ENCODE measurements at places on chromosomes 2 and 18.

DNA sequence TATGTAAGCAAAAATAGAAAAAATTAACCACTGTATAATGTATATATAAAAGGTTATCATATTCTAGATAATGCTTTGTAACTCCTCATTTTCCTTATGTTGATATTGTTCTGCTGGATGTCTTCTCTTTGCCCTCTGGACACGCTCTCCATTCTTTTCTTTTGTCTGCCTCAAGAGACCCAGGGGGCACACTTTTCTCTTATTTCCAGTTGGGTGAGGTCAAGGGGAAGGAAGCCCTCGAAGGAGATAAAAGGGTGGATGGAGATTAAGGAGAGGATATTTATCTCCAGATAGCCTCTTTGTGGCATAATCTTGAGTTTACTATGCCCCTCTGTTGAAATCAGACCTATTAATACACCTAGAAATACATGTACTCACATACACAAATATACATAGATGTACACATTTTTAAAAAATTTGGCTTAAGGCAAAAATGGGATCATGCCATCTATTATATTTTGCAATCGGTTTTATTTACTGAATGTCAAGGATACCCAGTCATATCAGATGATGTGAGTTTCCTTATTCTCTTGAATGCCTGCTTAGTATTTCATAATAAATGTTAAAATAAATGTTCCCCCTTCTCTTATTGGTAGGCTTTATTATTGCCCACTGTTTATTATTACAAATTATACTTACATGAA lies 65.3 kb downstream of the LCLAT1 start:
- DNase-seq = no peak

DNA sequence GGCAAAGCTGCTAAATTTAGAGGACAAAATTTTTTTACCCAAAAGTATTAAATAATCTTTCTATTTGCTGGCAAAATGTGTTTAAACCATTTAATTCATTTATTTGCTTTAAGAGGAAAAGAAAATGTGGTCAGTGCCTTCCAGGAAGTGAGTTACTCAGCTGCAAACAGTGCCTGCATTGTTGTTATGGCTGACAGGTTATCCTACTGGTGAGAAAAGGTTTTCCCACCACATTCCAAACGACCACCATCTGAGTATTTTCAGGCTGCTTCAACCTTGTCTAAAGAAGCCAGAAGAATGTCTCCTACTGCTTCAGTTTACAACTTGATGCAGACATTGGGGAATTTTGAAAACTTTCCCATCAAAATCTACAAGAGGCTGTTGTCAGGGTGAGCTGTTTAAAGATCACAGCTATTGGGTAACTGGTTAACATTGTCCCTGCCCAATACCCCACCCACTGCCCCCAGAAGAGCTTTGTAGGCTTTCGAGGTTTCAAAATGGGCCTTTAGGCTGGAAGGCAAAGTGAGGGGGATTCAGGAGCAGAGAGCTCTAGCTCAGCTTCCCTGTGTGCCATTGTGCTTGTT lies 461.3 kb upstream of the FANCL start:
- DNase-seq = no peak

DNA sequence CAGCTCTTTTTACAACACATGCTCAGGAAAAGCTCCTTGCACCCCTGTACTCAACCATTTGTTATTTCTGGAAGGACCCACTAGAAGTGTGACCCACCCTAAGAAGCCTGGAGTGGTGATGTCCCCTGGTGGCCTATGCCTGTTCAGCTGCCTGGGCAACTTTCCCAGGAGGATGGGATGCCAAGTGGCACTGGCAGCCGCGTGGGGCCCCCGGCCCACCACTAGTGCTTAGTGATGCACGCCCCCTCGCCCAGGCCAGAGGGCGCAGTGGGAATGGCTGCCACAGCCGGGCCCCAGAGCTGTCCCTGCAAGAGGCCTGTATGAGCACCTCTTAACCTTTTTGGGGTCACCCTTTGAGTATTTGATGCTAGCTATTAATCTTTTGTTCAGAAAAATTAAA lies 18.1 kb downstream of the IMPA2 start:
- DNase-seq = no peak

GRCh38 chr2:44163777-44164176 lies 4.9 kb upstream of the PPM1B start:
- DNase-seq = no peak

- no peak for DNase-seq
These were observed 65.7 kb upstream of the BCL2L11 start for GRCh38 chr2:111054791-111055691.

GRCh38 chr2:72015266-72015665 lies 132.4 kb downstream of the CYP26B1 start:
- DNase-seq = no peak

- no peak for DNase-seq
These were observed 20.4 kb upstream of the PDCL3 start for GRCh38 chr2:100542418-100542817.

DNA sequence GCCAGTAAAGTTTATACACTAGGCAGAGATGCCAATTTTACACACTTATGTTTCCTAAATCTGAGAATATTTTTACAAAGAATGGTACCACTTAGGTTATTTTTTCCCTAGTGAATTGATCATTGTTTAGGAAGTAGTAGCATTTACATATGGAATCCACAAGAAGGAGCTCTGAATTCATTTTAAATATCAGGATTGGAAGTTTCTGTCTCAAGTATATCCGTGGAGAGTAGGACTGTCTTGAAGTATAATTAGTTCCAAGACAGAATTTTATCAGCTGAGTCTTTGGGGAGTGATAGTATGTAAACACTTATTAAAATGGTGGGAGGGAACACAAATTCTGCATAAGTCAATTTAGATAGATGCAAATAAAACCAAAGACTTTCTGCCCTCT lies 82.3 kb upstream of the FAM98A start:
- DNase-seq = no peak

DNA sequence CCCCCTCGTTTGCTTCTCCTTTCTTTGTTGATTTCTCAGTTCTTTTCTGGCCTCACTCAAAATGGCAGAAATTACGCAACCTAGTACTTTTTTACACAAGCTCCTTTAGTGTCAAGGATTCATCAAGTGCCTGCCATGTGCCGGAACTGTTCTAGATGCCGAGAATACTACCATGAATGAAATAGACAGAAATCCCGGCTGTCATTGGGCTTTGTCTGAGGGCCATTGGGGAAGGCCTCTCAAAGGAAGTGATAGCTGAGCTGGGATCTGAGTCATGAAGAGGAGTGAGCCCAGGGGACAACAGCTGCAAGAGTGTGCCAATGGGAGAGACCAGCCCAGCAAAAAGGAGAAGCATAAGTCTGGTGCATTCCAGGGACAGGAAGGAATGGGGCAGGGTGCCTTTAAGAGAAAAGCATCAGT lies 34.3 kb upstream of the PPP1CB start:
- DNase-seq = no peak

DNA sequence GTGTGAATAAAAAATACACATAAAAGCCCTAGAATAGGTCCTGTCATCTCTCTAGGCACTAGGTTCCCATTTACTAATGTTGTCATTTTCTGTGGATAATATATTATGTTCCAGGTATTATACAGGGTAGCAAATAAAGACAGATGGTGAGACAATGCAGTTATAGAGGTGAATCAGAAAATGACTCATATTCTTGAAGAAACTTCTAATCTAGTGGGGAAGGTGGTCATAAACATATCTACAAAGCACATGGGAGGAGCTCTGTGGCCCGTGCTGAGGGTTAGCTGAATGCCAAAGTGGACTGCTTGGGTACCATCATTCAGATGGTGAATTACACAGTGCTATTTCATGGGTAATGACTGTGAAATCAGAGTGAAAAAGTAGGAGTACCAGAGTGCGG lies 700.9 kb downstream of the ERBB4 start:
- no peak for DNase-seq

GRCh38 chr2:10864861-10865636 lies 46.7 kb upstream of the KCNF1 start:
- peak; percentile 2 for DNase-seq

DNA sequence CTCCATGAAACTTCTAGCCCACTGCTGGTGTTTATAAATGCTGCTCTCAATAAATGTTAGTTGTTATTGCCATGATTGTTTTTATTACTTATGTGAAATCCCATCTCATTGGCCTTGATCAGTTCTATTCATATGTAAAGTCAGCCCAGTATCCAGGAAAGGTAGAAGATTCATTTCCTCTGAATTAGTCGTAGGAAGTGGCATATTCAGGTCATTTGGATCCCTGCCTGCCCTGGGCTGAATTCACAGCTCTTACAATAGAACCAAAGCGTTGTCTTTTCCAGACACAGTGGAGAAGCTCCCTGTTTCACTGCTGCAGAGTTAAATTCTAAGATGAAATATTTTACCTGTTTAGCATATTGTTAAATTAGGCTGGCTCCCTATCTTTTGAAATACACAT lies 70.3 kb downstream of the MAIP1 start:
- no peak for DNase-seq

DNA sequence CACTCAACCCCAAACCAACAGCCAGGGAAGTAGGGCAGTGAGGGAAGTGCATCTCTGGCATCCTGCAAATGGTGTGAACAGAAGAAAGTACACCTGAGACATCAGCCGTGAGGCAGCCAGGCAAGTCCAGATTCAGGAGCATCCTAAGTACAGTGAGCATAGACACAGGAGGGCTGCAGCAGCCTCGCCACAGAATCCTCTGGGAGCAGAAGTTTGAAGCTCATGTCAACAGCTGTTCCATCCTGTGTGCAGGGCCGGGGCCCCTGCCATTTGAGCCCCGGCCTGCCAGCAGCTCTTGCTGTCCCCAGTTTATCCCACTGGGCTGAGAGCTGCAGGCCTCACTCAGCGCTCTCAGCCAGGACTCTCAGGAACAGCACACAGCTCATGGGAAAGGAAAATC lies 14.5 kb downstream of the LOXHD1 start:
- no peak for DNase-seq

- DNase-seq = no peak
These were observed 70.9 kb upstream of the GPC1 start for GRCh38 chr2:240364582-240364960.

GRCh38 chr2:88711289-88711688 lies 19.8 kb downstream of the RPIA start:
- no peak for DNase-seq

- no peak for DNase-seq
These were observed 21.3 kb downstream of the PPP3R1 start for GRCh38 chr2:68231061-68231372.

GRCh38 chr2:1521191-1521877 lies 108.1 kb downstream of the TPO start:
- no peak for DNase-seq

DNA sequence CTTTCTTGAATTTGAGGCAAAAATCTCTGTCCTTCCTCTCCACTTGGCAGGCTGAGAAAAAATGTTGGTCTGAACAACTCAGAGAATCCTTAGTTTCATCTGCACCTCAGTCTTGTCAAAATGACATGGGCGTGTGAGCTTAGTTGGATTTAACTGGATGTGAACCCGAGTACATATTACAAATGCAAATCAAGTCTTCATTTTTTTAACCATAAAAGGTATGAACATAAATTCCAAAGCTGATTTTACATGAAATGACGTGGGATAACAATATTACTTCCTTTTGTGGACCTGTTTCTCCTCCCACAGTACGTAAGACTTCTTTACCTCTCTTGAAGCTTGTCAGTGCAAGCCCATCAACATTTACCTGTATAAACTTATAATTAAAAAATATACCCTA lies 32.6 kb upstream of the RND3 start:
- no peak for DNase-seq

Data from Panc1 (cell line).